ENCODE measurements at places on chromosomes 1 and 21. TPM values are rescaled to one million over a fixed set of nuclear protein-coding genes. Genes with fewer than 3 reads are reported as not detected.

NHLH1 gene
- polyA plus RNA-seq, result not detected

- DNase-seq, result no peak
These were observed 20.0 kb upstream of the MAPKAPK2 start for GRCh38 chr1:206664740-206665139.

- no peak for DNase-seq
These were observed 129.8 kb upstream of the TIAM1 start for GRCh38 chr21:31473685-31474345.

DNA sequence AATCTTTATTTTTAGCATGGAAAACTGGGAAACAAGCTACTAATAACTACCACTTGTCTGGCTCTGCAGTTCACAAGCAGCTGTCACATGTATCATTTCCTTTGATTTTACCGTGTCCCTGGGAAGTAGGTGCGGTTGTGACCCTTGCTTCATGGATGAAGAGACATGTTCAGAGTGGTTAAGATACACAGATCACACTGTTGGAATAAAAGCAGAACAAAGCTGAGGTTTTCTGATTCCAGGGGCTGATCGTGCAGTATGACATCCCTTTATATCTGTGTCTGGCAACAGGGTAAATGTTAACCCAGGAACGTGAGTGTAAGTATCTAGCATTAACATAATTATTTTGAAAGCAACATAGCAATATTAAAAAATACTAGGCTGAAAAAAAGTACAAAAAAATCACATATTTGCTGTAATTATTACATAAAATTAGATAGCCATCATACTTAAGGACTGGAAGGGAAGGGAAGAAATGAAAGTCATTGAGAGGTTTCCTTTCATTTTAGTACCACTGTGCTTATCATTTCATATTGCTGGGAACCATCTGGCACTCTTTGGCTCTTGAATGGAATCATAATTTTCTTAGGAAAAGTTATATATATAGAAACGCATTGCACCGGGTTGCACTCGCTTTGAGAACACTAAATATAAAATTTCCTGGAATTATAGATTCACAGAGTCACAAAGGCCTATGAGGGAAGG, 62.8 kb upstream of the PAXBP1 start:
- DNase-seq, result no peak

GRCh38 chr21:16642353-16642752, 870.5 kb upstream of the CXADR start:
- DNase-seq, result no peak

DNA sequence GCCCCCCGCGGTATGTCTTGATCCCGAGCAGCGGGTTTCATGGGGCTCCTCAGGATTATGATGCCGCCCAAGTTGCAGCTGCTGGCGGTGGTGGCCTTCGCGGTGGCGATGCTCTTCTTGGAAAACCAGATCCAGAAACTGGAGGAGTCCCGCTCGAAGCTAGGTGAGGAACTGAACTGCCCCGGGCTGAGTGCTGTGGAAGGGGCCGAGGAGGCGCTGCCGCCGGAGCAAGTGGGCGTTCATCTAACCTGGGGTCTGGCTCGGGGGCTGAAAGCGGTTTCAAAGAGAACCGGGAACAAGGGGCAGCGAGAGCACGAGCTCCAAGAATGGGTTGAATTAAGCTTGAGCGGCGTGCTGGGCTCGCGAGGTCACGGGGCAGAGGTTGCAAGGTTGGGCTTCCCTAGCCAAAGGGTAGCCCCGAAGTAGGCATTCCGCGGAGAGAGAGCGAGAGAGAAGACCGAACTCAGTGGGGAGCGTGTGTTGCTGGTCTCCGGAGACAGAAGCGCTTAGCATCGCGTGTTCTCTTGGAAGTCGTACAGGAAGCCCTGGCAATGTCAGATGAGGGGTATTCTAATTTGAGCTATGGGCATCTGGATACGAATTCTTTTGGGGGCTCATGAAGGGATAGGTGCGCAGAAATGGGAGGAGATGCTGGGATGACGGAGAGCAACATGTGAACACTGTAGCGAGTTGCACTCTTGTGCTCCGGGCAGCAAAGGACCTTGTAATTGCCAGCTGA, 732 bp downstream of the HS2ST1 start:
- peak; percentile 42 for DNase-seq

DNA sequence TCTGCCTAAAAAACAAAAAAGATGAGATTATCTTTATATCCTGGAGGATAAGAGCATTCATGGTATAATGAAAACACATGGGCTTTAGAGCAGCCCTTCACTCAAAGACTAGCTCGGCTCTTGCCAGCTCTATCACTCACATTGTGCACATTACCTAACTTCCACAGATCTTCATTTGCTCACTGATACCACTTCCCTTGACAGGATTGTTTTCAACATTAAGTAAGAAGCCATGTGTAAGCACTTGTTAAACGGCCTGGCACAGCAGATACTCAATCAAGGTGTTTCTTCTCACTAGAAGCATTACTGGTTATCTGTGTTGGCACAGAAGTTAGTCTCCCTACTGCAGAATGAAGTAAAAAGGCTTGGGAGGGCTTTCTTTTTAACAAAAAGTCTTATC, 18.7 kb downstream of the LPGAT1 start:
- DNase-seq, result no peak

DNA sequence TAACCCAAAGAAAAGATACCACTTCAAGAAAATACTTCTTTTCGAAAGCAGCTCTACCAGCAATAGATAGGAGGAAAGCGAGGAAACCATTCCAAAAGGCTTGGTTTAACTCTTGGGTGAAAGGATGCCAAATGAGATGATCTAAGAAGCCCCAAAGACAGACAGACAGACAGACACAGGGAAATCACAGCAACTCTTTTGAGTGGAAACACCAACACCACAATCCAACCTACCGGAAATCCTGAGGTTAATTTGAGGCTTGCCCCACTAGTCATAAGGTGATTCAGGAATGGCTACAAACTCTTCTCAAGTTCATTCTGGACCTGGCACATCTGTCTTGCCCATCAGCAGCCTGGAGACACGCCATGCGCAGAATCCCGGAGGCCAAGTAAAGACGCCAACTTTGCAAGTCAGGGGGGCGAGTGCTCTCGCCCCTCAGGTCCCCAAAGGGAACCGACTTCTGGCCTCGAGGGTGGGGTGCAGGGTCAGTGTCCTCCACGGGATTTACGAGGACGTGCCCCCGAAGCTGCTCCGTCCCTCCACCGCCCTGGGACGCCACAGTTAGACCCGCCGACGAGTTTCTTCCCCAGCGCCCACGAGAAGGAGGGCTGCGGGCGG, 778 bp downstream of the EVI5 start:
- DNase-seq, result peak; percentile 52

- no peak for DNase-seq
These were observed 15.7 kb downstream of the GPR3 start for GRCh38 chr1:27408151-27408550.

DNA sequence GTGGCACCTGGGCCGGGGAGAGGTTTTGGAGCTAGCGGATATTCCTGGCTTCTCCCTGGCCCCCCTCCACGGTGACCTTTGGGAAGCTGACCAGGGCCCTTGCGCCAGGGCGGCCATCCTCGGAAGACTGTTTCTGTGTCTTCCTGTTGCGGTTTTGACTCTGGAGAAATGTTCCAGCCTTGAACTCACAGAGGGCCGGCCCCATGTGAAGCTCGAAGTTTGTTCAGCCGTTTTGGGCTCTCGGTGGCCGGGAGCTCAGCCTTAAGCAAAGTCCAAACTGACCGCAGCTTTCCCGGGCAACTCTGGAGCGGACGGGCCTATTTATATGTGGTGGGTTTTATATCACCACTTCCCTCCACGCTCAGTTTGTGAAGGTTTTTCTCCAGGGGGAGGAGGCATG, 17.0 kb upstream of the WNT4 start:
- no peak for DNase-seq

- DNase-seq, result no peak
These were observed 13.7 kb downstream of the REG4 start for GRCh38 chr1:119797606-119798005.

DNA sequence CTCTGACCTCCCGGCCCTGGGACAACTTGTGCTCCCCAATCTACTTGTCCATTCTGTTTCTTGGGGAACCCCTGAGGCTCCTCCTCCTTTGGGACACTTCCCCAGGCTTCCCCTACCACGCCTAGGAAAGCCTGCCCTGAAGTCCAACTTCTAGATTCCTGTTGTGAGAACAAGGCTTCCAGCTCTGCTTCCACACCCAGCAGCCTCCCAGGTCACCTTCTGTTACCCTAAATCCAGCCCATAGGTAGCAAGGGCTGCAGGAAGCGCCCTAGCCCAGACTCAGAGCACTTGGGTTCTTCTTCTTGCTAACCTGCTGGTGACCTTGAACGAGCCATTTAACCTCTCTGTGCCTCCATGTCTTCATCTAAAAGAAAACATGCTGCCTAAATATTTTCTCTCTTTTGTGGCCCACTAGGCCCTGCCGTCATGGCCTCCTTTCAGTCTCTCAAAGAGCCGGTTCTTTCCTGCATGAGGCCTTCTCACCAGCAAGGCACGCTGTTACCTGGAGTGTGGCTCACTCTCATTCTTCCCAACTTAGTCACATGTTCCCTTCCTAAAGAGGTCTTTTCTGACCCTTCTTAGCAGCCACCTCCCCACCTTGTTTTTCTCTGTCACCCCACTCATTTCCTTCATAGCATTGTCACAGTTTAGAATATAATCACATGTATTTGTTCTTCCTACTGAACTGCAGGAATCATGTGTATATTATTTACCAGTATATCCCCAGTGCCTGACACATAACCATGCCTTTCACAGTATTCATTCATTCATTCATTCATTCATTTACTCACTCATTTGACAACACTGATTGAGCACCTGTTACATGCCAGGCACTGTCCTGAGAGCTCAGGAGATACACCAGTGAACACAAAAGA, 1.4 kb downstream of the CAPN2 start:
- no peak for DNase-seq

- peak; percentile 68 for DNase-seq
These were observed 27.4 kb downstream of the RABIF start for GRCh38 chr1:202861420-202862132.

DNA sequence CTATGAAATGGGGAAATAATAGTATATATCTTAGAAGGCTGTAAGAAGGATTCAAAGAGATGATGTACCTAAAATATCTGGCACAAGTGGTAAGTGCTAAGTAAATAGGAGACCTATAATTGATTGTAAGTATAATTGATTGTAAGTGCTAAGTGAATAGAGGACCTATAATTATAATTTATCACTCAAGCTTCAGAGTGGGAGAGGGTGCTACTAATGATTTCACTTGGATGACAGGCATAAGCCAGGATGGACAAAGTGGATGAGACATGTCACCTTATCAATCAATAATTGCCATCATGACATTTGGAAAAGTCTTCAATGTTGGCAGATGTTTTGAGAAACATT, 11.2 kb downstream of the RCAN1 start:
- DNase-seq, result no peak

GRCh38 chr1:70459496-70460225, 48.6 kb downstream of the CTH start:
- no peak for DNase-seq

- no peak for DNase-seq
These were observed 87.5 kb upstream of the ZBTB18 start for GRCh38 chr1:243963571-243963970.

- DNase-seq, result no peak
These were observed 1.1 kb downstream of the RASAL2 start for GRCh38 chr1:178094739-178095645.

GRCh38 chr1:228754646-228755268, 19.5 kb downstream of the RHOU start:
- no peak for DNase-seq

GRCh38 chr1:28326984-28327383, 1.9 kb upstream of the MED18 start:
- no peak for DNase-seq

- DNase-seq, result peak; percentile 72
These were observed 59.1 kb downstream of the ITPKB start for GRCh38 chr1:226679853-226680516.

DNA sequence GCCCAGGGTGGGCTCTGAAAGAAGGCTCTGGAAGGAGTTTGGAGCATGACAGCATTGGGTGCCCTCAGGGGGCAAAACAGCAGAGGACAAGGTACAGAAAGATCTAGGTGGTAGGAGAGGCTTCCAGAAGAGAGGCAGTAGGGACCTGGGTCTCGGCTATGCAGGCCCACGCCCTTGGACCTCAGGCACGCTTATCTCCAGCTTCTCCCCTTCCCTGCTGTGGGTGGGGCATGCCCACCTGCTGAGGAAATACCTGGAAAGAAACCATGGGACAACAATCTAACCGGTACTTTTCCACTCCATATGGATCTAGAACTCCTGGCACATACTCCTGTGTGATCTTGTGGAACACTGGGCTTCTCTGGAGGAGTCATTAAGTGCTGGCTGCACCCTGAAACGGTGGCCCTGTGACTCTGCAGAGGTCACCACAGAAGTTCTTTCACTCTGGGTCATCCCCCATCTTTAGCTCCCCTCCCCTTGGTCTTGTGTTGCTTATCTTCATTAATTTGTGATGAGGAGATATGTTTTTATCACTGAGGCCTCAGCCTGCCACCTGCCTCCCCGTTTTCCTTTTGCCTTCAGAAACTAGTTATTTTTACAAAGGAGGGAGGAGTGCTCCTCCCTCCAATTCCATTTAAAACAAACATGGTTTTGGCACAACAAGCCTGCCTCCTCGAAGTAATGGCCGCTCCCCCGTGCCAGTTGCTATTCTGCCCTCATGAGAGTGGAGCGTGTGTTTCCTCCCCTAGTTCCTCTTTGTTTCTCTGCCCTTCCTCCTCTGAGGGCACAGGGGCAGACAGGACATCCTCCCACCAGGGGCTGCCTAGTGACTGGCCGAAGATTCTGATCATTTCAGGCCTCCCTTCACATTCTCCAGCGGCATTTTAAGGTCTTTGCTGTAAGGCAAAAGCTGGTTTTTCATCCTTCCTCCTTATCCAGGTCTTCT, 78.0 kb upstream of the ATP5PO start:
- DNase-seq, result no peak

DNA sequence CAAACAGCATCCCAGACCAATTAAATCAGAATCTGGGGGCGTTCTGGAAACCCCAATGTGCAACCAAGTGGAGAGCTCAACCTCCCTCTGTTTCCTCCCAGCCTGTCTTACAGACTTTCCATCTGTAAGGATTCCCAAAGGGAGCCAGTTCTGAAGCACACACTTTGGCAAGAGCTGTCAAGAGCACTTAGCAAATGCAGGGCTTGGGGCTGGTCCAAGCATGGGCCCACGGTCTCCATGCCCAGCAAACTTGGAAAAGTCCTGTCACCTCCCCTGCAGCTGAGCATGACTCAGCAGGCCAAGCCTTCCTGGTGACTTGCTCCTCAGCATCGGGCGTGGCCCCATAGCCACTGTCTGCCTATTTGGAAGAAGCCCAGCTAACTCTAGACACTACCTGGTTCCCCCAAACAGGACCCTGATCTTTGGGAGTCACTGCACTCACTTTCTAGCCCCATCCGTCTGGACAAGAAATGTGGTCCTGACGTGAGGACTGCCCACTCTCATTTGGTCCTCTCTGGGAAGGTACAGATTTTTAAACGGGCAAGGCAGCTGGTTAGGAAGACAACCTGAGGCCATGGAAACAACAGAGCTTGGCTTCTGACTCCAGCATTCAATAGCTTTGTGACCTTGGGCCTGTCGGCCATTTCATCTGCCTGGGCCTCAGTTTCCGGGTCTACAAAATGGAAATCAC, 16.9 kb downstream of the SLC2A1 start:
- no peak for DNase-seq
